H4 (cell line): ENCODE measurements at places on chromosomes 7 and 10.

- no peak for DNase-seq
These were observed 7.6 kb upstream of the SUPV3L1 start for GRCh38 chr10:69172241-69172982.

- peak; percentile 71 for DNase-seq
These were observed 51.2 kb downstream of the PDK4 start for GRCh38 chr7:95545007-95545615.

GRCh38 chr7:110762546-110763225, 328.2 kb upstream of the LRRN3 start:
- DNase-seq: no peak

DNA sequence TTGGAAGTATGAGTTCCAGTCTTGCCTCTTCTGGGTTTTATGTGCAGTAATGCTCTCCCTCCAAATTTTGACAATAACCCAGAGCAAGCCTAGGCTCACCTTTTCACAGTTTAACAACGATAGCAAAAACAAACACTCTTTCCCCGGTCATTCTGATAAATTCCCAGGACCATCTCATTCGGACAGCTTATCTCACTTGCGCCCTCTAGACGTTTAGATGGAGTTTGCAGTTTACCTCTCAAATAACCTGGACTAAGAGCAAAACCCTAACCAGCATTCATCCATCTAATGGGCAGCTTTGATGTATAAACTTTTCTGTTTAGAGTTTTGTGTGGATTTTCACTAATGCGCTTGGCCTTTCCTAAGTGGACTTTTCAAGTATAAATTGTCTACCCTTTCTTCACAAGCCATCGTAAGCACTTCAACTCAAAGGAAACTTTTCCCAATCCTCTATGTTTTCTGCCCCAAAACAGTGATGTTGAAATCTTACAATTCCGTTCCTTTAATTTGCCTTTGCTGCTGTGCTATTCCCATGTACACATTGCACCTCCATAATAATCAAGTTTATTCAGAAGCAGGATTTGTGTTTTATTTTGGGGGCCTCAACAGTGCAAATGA, 114.9 kb downstream of the HDAC9 start:
- peak; percentile 76 for DNase-seq

- DNase-seq: no peak
These were observed 34.8 kb upstream of the KLF14 start for GRCh38 chr7:130768854-130769253.
